CD4-positive, alpha-beta T cell (primary cell): ENCODE measurements at places on chromosomes 6 and 20.

DNA sequence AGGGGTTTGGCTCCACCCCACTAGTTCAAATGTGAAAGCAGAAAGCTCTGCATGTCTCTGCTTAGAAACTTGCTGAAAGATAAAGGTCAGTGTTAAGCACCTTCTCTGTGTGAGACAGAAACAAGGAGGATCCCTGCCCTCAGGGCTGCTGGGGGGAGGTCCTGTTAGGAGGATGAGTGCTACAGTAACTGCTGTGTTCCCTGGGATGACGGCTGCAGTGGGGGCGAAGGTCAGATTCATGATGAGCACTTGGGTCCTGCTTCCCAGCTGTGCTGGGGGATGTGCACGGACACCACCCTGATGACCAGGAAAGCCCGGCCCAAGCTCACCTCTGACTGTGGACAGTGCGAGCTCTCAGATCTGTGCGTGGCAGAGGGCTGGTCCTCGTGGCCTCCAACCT is 252.6 kb downstream of the DLL1 start:
- DNase-seq, result no peak

DNA sequence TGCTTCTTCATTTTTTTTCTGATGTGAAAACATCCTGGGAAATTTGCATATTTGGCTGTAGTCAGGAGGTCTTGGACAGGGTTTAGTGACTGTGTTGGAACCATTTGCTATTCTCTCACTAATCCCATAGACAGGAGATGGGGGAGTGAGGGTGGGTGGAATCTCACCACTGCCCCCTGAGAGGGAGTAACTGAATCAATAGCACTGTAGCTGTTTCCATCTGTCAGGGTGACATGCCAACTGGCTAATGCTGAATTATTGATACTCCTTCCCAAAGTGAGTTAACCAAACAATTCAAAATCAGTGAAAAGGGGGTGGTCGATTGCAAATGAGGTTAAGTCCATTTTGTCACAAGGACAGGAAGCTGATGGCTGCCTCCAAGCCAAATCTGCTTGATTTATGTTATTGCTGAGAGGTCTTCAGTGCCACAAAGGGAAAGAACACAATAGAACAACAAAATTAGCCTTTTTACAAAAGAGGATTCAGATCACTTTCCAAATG is 55.1 kb upstream of the B3GAT2 start:
- DNase-seq, result no peak

DNA sequence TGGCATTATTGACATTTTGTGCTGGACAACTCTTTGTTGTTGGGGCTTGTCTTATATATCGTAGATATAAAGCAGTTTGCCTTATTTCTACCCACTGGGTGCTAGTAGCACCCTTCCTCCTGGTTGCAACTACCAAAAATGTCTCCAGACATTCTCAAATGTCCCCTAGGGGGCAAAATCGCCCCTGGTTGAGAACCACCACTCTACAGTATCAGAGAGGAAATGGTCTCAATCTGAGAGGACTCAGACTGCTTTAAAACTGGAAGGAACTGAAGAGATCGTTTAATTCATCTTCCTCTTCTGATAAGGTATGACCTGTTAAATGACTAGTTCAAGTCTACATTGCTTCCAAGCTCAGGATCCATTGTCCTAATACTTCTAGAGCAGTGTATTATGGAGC is 14.9 kb downstream of the SH3BGRL2 start:
- no peak for DNase-seq

GRCh38 chr6:128512296-128512695 is 8.1 kb downstream of the PTPRK start:
- DNase-seq, result no peak

- DNase-seq, result no peak
Measured at GRCh38 chr6:150368762-150369161, at the start of gene IYD. Gene IYD (plus strand): TSS chr6:150369012. CDS start chr6:150369032, 20 bp downstream.

- DNase-seq, result no peak
Measured at GRCh38 chr6:158648682-158649131, 1.1 kb upstream of the SYTL3 start.

- no peak for DNase-seq
Measured at GRCh38 chr6:92589996-92590395, 829.4 kb downstream of the EPHA7 start.

DNA sequence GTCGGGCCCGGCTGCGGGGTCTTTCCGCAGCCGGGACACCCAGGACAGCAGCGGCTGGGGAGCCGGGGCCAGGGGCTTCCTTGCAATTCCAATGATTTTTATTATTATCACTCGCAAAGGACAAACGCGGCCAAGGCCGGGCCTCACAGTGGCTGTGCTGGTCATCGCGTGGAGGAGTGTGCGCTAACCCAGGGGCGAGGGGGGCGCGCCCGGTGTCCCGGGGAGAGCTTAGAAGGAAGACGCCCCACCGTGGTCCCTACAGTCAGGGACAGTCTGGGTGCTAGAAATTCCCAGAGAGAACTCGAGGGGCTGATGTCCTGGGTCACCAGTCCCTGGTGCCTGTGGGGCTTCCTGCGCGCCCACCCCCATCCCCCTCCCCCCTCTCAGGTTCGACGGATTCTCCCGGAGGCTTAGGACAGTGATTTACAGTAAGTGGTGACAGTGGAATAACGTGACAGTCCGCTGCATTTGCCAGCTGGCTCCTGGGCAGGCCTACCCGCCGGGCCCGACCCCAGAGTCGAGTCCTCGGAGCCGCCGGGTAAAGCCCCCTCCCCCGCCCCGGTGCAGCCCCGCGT is 9.5 kb downstream of the FOXC1 start:
- no peak for DNase-seq

GRCh38 chr6:142844065-142844755 is 100.8 kb downstream of the HIVEP2 start:
- no peak for DNase-seq

- no peak for DNase-seq
Measured at GRCh38 chr6:34517966-34518365, 38.2 kb downstream of the SPDEF start.

DNA sequence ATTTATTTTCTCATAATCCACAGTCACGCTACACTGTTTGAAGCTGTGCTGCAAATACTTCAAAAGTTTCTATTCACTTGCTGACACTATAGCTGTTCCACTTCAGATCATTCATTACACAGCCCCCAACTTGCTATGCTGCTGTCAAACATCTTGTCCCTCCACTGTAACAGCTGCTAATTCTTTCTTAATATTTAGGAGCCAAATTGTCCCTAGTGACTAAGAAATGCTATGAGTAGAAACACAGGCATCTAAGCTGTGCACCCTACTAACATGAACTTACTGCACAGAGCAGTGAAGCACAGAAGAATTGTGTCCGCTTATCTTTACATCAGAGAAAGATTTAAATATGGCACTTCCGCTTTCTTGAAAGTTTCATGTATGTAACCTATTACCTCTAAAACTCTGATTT is 91.3 kb downstream of the PDE10A start:
- no peak for DNase-seq

GRCh38 chr6:13484138-13484708 is 3.2 kb downstream of the GFOD1 start:
- no peak for DNase-seq

GRCh38 chr6:108566406-108566805 is 5.7 kb downstream of the FOXO3 start:
- DNase-seq, result no peak

GRCh38 chr6:5086294-5086890 is 1.3 kb downstream of the PPP1R3G start:
- no peak for DNase-seq

DNA sequence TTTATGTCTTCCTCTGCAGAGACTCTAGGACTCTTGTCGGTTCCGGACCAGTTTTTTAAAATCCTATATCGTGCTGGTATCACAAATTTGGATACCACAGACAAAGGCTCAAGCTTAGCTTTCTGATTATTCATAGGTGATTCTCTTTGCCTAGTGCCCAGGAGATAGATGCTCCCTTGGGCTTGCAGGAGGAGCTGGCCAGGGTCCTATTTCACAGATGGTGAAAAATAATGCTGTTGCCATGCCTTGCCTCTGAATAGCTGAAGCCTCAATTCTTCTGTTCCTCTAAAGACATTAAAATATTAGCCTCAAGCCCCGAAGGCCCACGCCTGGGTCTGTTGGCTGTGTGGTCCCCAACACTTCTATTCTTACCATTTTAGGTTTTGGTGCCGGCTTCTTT is 123.9 kb upstream of the BACH2 start:
- no peak for DNase-seq

- DNase-seq, result no peak
Measured at GRCh38 chr6:6287415-6287814, 33.0 kb downstream of the F13A1 start.

DNA sequence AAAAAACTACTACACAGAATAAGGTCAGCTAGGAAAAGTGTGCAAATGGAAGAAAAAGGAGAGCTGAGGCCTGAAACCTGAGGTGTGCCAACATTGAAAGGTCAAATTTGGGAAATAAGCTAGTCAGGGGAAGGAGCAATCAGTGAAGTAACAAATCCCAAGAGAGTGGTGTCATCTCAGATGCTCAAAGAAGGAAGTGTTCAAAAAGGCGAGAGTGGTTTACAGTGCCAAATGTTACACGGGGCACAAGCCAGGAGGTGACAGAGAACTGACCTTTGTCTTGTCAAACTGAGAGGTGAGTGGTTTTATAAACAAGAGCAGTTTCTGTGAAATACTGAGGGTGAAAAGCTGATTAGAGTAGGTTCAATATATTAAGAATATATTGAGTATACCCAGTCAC is 83.0 kb upstream of the TCF21 start:
- DNase-seq, result no peak

GRCh38 chr20:1376408-1377270 is 16.2 kb downstream of the FKBP1A start:
- no peak for DNase-seq

DNA sequence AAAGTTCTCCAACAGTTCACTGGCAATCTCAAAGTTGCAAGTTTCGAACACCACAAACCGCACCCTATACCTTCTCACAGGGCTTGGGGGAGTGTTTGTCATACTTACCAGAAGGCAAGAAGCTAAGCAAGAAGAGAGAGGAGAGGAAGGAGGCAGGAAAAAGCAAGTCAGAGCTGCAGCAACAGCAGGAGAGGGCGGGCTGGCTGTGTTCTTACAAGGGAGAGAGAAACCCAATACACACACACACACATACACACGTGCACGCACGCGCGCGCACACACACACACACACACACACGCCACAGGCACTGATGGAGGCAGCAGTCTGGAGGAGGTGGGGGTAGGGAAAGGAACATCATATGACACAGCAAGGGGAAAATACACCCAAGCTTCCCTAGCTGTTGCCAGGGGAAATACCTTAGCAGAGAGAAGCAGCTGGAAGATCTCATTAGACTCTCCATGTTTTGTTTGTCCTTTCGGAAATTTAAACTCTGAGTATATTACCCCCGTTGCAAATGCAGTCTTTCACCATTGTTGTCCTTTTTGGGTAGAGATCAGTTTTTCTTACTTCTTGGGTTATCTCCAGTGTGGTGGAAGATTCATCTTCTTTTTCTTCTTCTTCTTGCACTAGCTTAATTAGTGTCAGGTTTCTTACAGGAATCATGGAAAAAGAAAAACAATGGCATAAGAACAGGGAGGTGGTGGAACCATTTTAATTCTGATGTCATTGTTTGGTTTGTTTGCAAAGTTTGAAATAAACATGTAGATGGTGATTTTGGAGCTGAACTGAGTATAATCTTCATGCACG is at the start of gene TXLNB:
TXLNB (minus strand) TSS at position 186 of the 807 bp plus-strand sequence. CDS start 3,099 bp downstream, outside the sequence.
- DNase-seq, result peak; percentile 73

GRCh38 chr6:54805077-54805476 is 41.5 kb upstream of the FAM83B start:
- DNase-seq, result no peak

- DNase-seq, result no peak
Measured at GRCh38 chr6:149534742-149535141, 11.1 kb downstream of the PPIL4 start.
